NCI-H2029 treated with DMSO at 0.1 percent for 48 hours (cell line): ENCODE measurements at places on chromosomes 4 and X.

DNA sequence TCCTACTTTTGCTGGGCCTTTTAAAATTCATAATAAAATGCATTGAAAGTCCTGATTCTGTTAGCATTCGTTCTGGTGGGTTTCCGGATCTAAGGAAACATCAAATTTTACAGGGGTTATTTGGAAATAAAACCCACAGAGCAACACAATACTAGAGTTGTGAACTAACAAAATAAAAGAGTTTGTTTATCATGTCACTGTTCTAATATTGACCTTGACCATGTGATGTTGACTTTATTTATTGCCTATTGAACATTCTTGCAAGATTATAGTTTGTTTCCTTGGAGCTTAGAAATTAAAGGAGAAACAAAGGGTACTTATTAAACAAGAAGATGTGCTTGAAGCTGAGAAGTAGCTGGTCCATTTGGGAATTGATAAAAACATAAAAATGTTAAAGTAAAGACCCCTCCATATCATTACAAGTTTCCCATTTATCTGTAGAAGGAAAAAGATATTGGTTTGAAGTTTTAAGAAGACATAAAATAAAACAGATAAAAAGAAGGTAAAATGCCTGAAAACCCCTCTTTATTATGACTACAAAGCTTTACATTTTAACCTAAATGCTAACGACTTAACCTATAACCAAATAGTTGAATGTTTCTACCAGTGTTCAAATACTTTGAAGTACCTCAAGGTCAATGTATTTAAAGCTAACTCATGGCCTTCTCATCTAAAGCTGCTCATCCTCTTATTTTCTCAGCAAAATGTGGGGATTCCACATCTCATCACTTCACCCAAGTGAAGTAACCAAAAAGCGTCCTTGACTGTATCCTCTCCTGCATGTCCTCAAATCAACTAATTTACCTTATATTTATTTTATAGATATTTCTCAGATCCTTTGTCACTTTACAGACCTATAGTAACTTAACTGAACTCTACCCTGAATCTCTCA lies 179.6 kb downstream of the GASK1B start:
- DNase-seq = no peak

DNA sequence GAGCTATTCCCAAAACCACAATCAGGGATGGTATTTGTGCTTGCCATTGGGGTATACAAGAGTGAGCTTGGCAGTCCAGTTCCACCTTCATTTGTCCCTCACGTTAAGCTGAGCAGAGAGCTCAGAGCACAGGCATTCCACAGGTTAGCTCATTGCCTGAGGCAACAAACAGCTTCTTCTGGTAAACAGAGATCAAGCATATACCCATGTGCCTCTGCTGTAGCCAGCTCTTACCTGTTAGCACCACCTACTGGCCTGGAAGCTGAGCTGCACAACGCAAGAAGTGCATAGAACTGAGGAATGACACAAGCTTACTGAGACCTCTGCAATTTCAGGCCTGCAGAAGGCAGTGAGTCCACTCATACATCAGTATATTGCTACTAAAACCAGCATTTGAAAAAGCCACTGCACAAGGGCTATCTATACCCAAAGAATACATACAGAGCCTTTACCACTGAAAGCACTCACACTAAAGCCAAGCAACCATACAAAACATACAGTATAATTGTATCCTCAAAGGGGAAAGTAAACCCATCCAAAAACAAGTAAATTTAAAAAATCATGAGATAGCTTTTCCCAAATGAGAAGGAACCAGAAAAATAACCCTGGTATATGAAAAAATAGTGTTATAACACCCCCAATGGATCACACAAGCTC lies 258.3 kb upstream of the GABRA2 start:
- DNase-seq = no peak

DNA sequence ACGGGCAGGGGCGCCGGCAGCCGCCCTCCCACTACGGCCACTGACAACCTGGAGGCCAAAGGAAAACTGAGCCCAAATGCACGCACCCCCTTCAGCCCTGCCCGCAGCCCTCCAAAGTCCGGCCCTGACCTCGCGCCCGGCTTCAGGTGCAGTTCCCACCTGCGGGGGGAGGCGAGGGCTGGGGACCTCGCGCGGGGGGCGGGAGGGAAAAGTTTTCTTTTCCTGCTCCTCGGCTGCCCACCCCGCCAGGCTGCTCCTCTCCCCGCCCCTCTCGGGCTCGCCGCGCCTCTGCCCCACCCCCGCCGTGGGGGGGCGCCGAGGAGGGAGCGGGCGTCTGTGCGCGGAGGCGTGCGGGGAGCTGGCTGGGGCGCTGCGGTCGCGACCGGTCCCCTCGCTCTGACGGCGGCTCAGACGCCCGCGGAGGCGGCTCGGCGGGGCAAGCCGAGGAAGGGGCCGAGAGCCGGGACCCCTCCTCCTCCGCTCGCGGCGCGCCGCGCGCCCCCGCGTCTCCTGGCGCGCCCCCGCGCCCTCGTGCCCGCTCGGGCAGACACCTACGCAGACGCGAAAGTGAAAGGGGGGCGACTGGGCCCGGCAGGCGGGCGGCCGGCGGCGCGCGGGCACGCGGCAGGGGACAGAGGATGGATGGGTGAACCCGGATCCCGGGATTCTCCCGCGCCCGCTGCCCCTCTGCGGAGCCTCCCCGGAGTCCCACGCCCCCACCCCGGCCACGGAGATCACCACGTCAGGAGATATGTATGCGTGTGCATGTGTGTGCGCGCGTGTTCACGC lies 3.1 kb upstream of the NR3C2 start:
- no peak for DNase-seq

DNA sequence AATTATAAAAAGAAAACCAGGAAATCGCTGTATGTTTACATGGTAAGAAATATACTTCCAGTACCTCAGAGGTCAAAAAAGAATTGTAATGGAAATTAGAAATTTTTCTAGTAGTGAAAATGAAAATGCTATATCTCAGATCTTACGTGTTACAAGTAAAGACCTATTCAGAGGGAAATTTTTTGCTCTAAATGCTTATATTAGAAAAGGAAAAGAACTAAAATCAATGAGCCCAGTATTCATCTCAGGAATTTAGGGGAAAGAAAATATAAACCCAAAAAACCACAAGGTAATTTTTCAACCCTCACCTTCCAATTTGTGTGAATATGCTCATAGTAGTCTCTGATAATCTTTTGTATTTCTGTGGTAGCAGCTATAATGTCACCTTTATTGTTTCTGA lies 145.6 kb downstream of the RAP1GDS1 start:
- DNase-seq = no peak

DNA sequence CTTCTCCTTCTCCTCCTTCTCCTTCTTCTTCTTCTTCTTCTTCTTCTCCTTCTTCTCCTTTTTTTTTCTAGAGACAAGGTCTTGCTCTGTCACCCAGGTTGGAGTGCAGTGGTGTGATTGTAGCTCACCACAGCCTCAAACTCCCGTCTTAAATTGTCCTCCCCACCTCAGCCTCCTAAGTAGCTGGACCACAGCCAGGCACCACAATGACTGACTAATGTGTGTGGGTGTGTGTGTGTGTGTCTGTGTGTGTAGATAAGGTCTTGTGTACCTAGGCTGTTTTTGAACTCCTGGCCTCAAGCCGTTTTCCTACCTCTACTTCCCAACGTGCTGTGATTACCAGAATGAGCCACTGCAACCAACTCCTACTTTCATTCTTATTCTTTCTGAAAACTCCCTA lies 390.9 kb downstream of the ADAM29 start:
- DNase-seq = no peak

- DNase-seq = peak; percentile 41
These were observed 4.6 kb upstream of the KANTR start for GRCh38 chrX:53089224-53089842.
